Substantia nigra (tissue), 51 donors: ENCODE measurements at places on chromosomes 11 and 22.

- no peak for DNase-seq
These were observed 628.8 kb upstream of the ANO5 start for GRCh38 chr11:21564095-21564494.

DNA sequence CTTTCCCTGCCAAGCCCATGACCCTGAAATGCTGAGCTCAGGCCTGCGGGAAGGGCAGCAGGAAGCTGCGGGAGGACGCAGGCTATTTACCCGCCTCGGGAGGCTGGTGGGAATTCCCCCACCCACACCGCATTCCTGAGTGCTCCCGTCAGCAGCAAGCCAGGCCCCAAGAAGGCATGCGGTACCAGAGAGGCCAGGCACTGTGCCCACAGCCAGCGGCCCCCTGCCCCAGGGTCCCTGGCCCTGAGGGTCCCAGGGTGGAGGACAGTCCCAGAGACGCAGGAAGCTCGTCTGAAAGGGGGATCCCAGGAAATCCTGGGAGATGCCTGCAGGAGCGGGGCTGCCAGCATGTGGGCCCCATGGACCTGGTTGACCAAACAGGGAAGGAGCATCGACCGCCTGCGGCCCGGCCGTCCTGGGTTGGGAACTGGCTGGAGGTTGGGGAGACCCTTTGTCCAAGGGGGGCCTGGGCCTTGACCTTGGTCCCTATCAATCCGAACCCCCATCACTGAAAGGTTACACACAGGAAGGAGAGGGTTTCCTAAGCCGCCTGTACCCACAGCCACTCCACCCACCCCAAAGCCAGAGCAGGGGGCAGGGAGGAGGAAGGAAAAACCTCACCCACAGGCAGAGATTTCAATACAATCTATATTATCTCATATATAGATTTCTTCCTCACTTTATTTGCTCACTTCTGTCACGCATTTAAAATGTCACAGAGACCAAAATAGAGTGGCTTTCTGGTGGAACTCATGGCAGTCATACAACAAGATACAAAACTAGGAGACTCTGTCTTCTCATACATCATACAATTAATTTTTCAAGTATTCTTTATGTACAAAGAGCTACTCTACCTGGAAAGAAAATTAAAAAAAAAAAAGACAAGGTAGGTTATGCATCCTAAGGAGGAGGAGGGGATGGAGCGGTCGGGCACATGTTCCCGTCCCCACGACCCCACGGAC, 17.1 kb downstream of the MAFF start:
- no peak for DNase-seq

DNA sequence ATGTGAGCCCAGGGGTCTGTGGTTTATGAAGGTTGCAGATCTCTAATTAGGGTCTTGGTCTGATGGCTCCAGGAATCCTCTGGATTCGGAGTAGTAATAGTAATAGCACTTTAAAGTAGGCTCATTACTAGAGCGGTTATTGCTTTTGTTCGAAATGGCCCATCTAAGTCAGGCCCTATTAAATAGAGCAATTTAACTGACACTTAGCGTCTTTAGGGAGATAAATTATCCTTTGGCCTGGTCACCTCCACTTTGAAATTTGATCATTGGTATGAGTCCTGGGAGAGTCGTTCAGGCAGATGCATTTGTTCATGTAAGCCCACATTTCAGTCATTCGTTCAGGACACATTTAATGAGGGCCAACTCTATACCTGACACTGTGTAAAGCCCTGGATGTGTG, 54.8 kb downstream of the LDLRAD3 start:
- DNase-seq: no peak

GRCh38 chr11:27242591-27242990, 120.4 kb downstream of the CCDC34 start:
- DNase-seq: no peak

GRCh38 chr11:33996498-33997454, 54.8 kb upstream of the CAPRIN1 start:
- peak; percentile 51 for DNase-seq

DNA sequence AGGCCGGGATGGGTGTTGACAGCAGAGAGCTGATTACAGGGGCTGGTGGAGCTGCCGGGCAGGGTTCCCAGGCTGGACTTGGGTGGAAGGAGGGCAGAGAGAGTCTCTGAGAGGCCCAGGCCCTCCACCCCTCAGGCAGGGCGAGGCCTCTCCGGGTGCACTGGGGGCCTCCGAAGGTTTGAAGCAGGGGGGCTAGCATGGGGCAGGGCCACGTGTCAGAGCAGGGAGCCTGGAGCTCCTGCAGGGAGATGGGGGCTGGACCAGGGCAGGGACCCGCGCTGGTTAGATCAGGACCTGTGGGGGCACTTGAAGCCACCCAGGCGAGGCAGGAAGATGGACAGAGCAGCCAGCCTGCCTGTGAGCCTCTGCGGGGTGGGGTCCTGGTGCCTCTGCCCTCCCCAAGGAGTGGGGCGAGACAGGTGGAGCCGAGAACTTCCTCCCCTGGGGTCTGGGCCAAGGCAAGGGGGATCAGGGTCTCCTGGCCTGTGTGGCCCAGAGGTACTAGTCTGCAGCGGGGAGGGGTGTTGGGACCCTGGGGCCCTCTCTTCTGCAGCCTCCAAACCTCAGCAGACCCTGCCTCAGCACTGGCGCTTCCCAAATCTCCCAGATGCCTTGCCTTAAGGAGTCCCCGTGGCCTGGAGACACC, 911 bp downstream of the PANX2 start:
- no peak for DNase-seq

- peak; percentile 20 for DNase-seq
These were observed 33.4 kb upstream of the GLYATL1 start for GRCh38 chr11:58905721-58906547.

DNA sequence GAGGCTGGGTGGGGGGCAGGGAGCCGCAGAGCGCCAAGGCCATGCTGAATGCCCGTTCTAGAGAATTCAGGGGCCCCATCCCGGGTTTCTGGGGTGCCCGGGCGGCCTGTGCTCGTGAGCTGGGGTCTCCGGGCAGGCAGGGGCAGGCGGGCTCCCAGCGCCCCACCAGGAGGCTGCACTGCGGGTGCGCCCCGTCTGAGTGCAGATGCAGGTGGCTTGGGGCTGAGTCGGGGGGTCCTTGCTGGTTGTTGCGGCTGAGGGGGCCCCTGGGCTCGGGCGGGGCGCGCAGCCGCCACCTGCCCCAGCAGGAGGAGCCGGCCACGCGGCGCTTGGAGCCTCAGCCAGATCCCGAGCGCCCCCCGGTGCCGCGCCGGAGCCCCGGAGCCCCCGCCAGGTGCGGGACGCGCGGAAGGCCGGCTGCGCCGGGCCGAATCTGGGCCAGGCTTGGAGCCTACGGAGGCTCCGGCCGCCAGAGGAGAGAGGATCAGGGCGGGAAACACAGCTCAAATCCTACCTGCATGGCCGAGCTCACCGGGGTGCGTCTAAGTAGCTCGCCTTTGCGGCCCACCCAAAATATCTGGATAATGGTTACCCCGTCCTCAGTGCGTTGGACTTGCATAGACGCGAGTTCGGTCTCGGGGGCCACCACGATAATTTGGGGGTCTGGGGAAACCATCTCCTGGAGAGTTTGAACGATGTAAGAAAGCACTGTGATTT, 590 bp upstream of the IGF2 start:
- no peak for DNase-seq

DNA sequence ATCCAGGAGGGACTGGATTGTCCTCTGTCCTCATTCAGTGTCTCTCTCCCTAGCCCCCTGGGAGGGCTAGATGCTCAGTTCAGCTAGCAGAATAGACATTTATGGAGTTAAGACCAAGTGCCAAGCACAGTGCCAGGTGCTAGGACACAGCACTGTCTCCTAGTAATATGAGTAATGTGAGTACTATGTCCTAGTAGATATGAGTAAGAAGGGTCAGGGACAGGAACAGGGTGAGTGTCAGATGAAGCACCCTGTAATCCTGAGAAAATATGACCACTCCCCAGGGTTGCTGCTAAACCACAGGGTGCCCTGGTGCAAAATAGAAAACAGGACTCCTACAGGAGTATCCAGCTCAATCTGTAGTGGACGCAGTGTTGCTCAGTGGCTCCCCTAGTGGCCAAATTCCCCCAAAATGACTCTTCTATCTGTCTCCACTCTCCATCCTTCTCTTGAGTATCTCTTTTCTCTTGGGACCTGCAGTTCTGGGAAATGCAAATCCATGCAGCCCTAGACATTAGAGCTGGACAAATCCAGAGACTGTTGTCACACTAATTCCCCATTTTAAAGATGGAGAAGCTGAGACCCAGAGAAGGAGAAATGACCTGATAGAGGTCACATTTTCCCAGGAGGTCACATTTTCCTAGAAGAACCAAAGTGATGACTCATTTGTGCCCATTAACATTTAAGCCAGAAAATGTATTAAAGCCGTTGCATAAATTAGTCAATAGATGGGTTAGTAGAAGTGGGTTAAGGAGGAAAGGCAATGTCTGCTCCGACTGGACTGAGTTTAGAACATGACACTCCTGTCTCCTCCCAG, 214.3 kb downstream of the NXPE2 start:
- no peak for DNase-seq

- no peak for DNase-seq
These were observed 3.5 kb downstream of the IGF2 start for GRCh38 chr11:2135648-2136201.

DNA sequence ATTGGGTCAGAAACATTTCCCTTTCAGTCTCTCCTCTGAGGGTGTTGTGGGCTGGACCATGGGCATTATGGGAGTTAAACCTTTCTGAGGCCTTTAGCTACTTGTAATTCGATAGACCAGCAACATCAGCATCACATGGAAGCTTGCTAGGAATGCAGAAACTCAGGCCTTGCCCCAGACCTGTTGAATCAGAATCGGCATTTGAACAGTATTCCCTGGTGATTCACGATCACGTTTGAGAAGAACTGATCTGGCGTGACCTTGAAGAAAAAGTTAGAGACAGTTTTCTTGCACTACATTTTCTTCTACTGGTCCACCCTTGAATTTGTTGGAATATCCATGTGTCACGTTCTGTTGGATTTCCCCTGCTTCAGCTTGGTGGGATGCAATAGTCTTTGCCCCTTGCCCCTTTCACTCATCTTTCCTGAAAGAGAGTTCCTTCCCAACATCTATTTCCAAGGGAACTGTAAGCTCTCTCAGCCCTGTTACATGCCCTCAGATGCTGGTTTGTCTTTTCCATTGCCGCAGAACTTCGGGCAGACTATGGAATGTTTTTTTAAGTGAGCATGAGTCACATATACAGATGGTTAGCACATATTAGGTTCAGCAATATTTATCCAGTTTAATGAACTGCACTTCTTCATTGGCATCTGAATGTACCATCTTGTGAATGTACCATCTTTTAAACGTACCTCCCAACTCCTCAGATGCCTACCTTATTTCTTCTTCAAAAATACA, 23.9 kb downstream of the EHF start:
- DNase-seq: no peak

GRCh38 chr22:39388261-39389011, 11.1 kb upstream of the TAB1 start:
- peak; percentile 27 for DNase-seq

DNA sequence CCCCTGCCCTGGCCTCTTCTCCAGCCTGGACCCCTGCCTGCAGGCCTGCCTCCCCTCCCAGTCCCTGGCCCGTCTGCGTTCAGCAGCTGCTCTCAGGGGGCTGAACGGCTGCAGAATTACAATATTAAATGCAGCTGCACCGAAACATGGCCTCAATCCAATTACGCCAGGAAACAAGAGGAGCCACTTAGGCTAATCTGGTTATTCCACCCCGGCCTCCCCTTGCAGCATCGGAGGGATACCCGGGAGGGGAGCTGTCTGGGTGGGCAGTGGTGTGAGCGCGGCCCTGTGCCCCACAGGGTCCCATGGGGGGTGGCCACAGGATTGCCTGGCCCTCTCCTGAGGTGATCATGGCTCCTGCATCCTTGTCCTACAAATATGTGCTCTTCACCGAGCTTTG, 42.6 kb downstream of the FLRT1 start:
- DNase-seq: no peak

DNA sequence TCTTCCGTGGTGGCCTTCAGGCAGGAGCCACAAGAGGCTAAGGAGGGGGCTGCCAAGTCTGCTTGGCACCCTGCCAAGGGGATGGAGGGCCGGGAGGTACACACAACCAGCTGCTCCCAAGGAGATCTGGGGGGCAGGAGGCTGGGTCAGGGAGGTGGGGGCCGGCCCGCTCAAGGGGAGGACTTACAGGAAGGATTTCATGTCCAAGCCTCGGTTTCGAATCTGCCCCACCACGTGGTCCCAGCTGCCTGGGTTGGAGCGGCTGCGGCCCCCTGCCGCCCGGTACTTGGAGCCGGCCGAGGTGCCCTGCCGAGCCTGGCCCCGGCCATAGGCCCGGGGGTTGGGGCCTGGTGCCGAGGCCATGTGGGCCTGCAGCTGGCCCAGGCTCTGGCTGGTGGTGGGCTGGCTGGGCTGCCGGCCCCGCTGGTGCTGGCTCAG, 33.5 kb downstream of the LRRC10B start:
- DNase-seq: peak; percentile 37

GRCh38 chr22:39234867-39235687, 9.7 kb downstream of the PDGFB start:
- DNase-seq: no peak

GRCh38 chr11:36372101-36372771, 76.1 kb downstream of the PRR5L start:
- no peak for DNase-seq

GRCh38 chr11:99812516-99812915, 791.8 kb downstream of the CNTN5 start:
- no peak for DNase-seq

- no peak for DNase-seq
These were observed 6.5 kb downstream of the SNAP29 start for GRCh38 chr22:20865331-20865730.

DNA sequence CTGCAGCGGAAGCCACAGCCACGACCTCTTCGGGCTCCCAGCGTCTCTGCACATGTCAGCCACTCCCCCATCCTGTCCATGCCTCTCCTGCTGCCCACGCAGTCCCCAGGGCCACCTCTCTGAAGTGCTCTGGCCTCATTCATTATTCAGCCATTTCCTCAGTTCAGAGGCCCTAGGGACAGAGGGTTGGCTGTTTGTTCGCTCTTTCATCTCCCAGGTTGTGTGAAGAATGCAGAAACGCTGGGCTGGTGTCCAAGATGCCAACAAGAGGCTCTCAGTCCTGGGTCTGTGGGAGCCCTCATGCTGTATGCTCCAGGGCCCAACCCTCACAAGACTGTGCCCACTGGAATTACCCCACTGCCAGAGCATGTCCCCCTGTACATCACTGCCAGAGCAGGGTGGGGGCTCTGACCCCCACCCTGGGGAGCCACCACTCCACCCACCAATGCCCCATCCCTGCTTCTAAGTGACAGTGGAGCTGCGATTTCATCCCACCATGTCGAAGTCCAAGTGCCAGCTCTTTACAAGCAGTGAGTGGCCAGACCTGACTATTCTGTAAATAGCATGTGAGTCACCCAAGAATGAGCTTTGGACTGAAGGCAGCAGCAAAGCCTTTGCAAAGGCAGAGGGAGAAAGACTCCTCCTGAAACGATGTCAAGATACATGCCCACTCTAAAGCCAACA, 209.6 kb downstream of the BUD13 start:
- peak; percentile 41 for DNase-seq

GRCh38 chr11:130622141-130622542, 173.7 kb downstream of the ADAMTS15 start:
- DNase-seq: no peak

- DNase-seq: no peak
These were observed 49.4 kb upstream of the NAV2 start for GRCh38 chr11:19663206-19663605.

- no peak for DNase-seq
These were observed 84.0 kb upstream of the CTSC start for GRCh38 chr11:88421530-88421929.

- no peak for DNase-seq
These were observed 1421.9 kb downstream of the BRD1 start for GRCh38 chr22:48405741-48406140.
